Lung (tissue), 17 donors: ENCODE measurements at places on chromosomes 7 and 10. TPM values are rescaled to one million over a fixed set of nuclear protein-coding genes. Genes with fewer than 3 reads are reported as not detected.

GRCh38 chr7:48875045-48875916 is 49.1 kb upstream of the CDC14C start:
- H3K27me3 ChIP-seq, result no peaks in the 10 kb centered on the region
- no peak overlapping the region for H3K27ac ChIP-seq
- peak; percentile 58 for DNase-seq
- no peaks in the 10 kb centered on the region for H3K36me3 ChIP-seq
- H3K4me3 ChIP-seq, result no peak overlapping the region
- no peaks in the 10 kb centered on the region for H3K4me1 ChIP-seq

- H3K27me3 ChIP-seq, result no peaks in the 10 kb centered on the region
- no peak overlapping the region for H3K4me3 ChIP-seq
- no peaks in the 10 kb centered on the region for H3K36me3 ChIP-seq
- no peak for DNase-seq
Measured at GRCh38 chr7:144596953-144597352, 193.5 kb upstream of the NOBOX start.

- H3K4me1 ChIP-seq, result no peaks in the 10 kb centered on the region
- no peak overlapping the region for H3K27ac ChIP-seq
- H3K4me3 ChIP-seq, result no peak overlapping the region
- no peaks in the 10 kb centered on the region for H3K36me3 ChIP-seq
Measured at GRCh38 chr10:77264107-77264506, 373.5 kb downstream of the KCNMA1 start.

DNA sequence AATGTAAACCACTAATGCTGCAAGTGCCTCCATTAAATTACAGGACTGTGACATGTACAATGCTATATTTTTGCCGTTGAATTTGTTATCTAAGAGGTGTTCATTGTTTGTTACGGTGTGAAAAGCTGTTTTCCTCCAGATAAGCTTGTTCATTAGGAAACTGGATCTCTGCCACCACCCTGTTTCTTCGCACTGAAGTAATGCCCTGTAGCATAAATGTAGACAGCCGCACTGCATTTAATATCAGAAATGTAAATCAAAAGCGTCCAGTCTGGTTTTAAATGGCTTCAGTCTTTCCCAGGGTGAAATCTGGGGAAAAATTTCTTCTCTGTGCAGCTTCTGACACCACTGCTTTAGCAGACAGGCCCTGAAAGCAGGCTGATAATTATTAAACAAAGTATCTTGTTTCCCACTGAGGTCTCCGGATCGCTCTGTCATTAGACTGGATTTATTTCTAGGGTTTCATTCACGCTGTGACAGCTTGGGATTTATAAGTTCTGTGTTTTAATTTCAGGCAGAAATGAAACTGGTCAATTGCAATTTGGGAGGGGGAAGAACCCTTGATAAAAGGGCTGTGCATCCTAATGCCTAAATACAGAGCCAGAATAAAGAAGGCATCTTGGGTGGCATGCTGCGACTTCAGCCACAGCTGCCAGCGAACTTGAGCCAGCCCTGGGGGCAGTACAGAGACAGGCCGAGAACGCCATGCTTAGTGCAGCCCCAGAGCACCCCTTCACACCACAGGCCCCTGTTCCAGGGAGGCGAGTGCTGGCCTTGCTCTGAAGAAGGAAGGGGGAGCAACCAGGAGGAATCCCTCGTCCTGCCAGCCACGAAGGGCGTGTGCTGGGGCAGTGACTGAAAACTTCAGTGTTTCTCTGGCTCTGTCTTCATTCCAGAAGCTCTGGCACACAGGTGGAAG is 547.7 kb upstream of the GALNT17 start:
- H3K27me3 ChIP-seq, result no peaks in the 10 kb centered on the region
- DNase-seq, result no peak
- no peaks in the 10 kb centered on the region for H3K4me1 ChIP-seq
- H3K27ac ChIP-seq, result no peak overlapping the region
- H3K4me3 ChIP-seq, result no peak overlapping the region

DNA sequence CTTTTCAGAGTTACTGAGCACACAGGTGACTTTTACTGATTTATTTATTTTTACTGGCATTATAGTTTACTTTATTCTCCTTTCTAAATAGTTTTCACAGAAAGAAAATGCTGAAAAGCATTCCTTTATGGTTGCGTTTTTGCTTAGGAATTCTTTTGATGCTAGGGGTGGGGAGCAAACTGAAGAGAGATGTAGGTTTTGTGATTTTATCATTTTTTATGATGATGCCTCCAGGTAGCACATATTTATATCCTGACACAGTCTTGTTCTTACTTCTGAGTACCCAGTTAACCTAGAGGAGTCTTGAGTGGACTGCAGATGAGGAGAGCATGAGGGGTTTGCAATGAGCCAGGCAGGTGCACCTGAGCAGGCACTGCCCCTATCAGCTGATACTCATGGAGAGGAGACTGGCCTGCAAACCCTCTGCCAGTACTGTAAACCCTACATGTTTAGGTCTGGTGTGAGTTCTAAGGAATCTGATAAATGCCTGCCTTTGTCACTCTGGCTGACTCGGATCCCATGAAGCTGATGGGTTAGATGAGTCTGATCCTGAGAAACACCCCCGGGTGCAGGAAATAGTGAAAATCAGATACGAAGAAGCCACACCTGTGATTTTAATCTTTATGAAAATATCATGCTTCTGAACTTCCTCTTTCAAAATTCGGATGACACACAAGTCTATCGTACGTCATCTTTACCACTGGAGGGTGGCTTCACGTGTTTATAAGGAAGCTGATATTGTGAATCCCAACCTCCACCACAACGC is 302.9 kb downstream of the WDR37 start:
- peaks cover 22% of the 10 kb centered on the region for H3K4me1 ChIP-seq
- no peak overlapping the region for H3K27ac ChIP-seq
- peaks cover 40% of the 10 kb centered on the region for H3K27me3 ChIP-seq

DNA sequence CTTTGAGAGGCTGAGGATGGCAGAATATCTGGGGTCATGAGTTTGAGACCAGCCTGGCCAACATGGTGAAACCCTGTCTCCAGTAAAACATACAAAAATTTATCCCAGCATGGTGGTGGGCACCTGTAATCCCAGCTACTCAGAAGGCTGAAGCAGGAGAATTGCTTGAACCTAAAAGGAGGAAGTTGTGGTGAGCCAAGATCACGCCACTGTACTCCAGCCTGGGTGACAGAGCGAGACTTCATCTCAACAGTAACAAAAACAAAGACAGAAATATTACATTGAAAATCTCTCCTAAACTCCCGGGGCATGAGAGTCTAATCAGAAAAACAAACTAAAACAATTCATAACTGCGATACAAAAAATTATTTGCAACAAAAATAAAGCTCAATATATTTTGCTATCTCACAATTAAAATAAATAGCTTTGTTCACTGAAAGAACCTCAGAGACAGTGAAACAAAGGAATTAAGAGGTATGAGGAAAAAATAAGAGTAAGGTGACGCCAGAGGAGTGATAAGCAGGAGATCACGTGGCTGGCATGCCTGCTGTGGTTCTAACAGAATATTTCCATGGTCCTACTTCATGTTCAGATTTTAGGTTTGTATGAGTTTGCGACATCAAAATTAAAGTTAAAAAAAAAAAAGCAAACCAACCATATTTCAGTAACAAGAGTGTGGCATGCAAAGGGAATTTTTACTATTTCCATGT is 527.7 kb upstream of the POM121L12 start:
- H3K27me3 ChIP-seq, result no peaks in the 10 kb centered on the region
- no peak overlapping the region for H3K4me3 ChIP-seq
- no peak overlapping the region for H3K27ac ChIP-seq
- H3K36me3 ChIP-seq, result no peaks in the 10 kb centered on the region

Gene ASB15
- not detected for total RNA-seq

Gene GRID2IP
- 0.77 TPM for total RNA-seq

Gene FGF8
- not detected for total RNA-seq
